ENCODE measurements at places on chromosomes 16 and 17.

DNA sequence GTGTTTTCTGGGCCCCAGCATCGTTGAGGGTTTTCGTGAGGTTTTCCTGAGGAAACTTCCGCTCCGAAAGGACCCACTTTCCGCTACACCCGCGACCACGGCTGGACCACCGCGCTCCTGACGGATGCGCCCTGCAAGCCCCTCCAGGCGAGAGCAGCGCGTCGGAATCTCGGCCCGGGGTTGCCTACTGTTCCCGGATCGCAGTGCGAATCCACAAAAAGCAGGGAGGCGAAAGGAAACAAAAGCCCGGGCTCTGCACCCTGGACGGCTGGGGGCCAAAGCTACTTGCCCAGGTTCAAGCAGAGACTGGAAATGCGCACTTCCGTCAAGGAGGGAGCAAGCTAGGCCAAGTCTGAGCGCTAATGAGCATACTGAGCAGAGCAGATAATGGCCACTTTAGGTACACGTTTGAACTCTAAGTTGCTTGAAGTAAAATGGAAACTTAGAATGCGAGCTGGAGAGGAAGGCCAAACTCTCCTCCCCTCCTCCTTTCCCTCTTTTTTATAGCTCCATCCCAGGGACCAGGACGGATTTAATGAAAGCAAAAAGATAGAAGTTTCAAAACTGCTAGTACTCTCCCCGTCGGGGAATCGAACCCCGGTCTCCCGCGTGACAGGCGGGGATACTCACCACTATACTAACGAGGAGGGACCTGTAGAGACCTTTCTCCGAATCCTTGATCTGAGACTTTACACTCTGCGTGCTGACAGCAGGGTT, 11.4 kb upstream of the AURKB start:
- no peak for DNase-seq

GRCh38 chr17:82232322-82232820, 3.5 kb downstream of the SLC16A3 start:
- no peak for DNase-seq

DNA sequence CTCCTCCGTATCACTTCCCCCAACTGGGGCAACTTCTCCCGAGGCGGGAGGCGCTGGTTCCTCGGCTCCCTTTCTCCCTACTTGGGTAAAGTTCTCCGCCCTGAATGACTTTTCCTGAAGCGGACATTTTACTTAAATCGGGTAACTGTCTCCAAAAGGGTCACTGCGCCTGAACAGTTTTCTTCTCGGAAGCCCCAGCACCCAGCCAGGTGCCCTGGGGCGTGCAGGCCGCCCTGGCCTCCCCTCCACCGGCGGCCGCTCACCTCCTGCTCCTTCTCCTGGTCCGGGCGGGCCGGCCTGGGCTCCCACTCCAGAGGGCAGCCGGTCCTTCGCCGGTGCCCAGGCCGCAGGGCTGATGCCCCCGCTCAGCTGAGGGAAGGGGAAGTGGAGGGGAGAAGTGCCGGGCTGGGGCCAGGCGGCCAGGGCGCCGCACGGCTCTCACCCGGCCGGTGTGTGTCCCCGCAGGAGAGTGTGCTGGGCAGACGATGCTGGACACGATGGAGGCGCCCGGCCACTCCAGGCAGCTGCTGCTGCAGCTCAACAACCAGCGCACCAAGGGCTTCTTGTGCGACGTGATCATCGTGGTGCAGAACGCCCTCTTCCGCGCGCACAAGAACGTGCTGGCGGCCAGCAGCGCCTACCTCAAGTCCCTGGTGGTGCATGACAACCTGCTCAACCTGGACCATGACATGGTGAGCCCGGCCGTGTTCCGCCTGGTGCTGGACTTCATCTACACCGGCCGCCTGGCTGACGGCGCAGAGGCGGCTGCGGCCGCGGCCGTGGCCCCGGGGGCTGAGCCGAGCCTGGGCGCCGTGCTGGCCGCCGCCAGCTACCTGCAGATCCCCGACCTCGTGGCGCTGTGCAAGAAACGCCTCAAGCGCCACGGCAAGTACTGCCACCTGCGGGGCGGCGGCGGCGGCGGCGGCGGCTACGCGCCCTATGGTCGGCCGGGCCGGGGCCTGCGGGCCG, 1.6 kb downstream of the HIC1 start:
- DNase-seq: no peak

DNA sequence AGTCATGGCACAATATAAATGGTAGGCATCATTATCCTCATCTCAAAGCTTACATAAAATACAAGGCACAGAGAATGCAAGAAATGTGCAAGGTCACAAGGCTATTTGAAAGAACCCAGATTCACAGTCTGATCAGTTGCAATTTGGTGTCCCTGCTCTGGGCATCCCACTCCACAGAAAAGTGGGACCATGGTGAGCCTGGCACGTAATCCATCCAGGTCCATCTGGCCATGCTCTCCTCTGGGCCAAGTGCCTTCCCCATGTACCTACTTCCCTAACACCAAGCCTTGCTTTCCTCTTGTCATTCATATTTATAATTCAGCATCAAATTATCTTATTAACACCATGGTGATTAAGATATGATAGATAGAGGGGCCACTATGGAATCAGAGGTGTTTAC, 390.0 kb downstream of the CDH11 start:
- DNase-seq: no peak

DNA sequence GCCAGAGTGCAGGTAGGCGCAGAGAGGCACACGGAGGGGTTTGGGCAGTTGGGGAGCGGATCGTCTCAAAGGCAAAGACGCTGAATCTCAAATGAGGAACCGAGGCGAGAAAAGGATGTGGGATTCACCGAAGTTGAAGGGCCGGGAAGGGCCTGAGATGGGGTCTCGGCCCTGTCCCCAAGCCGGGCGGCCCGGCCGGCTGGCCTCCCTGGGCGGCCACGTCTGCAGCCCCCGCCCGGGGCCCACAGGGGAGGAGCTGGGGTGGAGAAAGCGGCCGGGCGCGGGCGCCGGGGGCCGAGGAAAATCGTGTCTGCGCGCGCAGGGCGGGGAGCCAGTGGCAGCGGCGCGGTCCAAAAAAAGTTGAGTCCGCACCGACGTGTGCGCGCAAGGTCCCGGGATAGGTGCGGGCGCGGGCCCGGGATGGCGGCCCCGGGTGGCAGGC, 458 bp downstream of the SLC12A4 start:
- DNase-seq: no peak

- no peak for DNase-seq
Measured at GRCh38 chr17:79809530-79810129, 12.8 kb upstream of the CBX8 start.

DNA sequence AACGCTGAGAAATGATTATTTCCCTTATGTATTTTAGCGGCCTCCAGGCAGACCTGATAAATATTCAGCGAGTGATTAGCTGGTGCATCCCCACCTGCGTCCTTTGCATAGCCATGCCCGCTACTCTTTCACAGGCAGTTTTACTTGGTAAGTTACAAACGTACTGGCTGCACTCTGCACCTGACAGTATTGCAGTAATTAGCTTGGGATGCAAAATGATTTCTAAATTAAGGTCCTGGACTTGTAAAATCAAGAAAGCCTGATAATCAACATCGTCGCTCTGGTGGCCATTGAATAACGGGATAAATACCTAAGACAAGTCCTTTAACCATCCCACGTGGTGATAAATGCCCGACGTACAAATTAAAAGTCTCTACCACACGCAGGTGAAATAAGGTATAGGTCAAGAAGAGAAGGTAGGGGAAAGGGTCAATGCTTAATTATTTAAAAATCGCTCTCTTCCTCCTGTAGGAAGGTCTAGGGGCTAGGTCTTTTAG, 998 bp upstream of the PRKCA start:
- no peak for DNase-seq

- DNase-seq: no peak
Measured at GRCh38 chr16:31754998-31755615, 118.5 kb upstream of the ZNF267 start.

DNA sequence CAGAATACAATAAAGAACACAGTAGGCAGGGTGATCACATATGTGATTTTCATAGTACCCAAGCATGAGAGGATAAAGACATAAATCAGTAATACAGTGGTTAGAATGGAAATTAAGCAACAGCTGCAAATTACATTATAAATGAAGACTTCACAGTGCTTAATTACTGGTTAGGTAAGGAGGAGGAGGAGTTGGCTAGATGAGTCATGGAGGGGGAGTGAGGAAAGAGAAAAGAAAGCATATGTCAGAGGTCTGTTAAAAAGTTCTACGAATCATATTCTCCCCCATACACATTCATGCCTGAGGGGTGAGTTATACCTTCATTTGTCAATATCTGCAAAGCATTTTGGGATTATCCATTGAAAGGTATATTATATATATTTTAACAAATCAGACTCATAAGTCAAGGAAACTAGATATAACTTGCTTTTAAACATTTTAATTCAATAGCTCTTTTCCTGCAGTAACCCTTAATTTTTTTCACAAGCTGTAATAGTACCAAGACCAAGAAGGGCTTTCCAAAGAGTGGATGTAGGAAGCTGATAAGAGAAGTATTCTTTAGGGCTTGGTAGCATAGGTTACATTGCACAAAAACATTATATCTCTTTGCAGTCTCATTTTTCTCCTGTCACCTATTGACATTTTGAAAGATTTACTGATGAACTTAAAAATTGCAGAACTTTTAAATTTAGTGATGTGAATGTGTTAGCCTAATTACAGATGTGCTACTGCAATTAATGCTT, 99.3 kb downstream of the STXBP4 start:
- no peak for DNase-seq

DNA sequence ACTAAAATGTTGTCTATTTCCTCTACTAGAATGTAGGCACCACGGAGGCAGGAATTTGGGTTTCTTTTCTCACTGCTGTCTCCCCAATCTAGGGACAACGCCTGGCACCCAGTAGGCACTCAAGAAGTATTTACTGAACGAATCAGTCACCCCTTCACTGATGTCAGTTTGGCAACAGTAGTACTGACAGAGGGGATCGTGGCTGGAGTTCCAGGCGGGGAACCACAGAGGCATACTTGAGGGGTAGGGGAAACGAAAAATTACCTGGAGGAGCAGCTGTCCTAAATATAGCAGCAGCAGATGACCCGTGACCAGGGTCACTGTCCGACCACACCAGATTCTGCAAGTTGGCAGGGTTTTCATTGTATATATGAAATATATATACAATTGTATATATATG, 33.3 kb downstream of the TRIM25 start:
- no peak for DNase-seq

- DNase-seq: no peak
Measured at GRCh38 chr17:81487487-81488275, 24.9 kb downstream of the ACTG1 start.

GRCh38 chr16:21103941-21104860, 46.4 kb downstream of the DNAH3 start:
- DNase-seq: no peak

GRCh38 chr16:2852731-2853507, 5.1 kb downstream of the PRSS22 start:
- DNase-seq: no peak

GRCh38 chr16:59021751-59022150, 287.6 kb upstream of the GOT2 start:
- DNase-seq: no peak

- no peak for DNase-seq
Measured at GRCh38 chr16:57628008-57628781, at the start of gene ADGRG1. Gene ADGRG1 (plus strand): TSS chr16:57628630. CDS start chr16:57650288, 21,658 bp downstream.

- DNase-seq: no peak
Measured at GRCh38 chr16:20910781-20911321, 10.3 kb downstream of the LYRM1 start.
